Hindlimb muscle (tissue), 1 donor: ENCODE measurements at places on chromosomes 6 and 20. TPM values are rescaled to one million over a fixed set of nuclear protein-coding genes. Genes with fewer than 3 reads are reported as not detected.

DNA sequence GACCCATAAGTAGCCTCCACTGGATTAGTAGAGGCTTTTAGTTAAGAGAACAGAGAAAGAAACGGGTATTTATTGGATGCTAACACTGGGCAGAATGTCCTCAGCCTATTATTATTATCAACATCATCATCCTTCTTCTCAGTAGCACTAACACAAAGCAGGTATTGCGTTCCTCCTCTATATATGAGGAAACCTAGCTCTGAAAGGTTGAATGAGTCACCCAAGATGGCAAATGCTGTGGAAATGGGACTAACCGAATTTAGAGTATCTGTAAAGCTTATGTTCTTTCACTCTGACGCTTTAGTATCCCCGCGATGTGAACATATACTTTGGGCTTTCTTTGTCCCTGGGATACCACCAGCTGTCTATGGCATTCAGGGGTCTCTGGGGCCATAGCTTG lies 77.0 kb downstream of the ADTRP start:
- no peak for DNase-seq

- DNase-seq = no peak
These were observed 12.2 kb downstream of the TGIF2 start for GRCh38 chr20:36585410-36586125.

- no peak for DNase-seq
These were observed 22.4 kb upstream of the SERINC3 start for GRCh38 chr20:44544263-44544662.

GRCh38 chr6:2973676-2974075 lies 2.3 kb upstream of the SERPINB6 start:
- DNase-seq = no peak

DNA sequence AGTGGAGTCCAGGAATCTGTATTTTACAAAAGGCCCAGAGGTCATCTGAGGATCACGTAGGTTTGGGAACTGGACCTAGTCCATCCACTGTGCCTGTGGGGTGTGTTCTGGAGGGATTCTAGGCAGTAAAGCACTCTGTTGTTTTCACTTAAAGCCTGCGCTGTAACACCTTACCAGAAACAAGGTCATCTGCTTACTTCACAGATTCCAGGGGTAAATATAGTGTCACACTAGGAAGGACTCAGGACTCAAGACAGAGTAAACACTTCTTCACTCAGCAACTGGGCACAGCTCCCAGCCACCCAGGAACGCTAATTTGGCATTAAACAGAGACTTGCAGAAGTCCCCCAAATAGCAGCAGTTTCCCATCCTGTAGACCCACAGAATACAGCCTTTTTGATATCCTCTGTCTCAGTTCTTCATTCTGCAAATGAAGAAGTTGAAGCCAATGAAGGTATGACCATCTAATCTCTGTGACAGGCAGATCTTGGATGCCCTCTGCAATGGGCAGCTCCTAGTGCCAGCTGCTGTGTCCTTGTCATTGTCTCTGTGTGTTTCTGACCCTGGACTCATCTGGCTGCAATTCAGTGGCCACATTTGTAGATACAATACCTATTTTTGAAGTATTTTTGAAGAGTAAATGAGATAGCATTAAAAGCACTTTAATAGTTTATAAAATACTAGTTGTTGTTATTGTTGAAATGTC lies 129.1 kb downstream of the SLC24A3 start:
- no peak for DNase-seq

- no peak for DNase-seq
These were observed 313.5 kb upstream of the MANEA start for GRCh38 chr6:95263840-95264239.

DNA sequence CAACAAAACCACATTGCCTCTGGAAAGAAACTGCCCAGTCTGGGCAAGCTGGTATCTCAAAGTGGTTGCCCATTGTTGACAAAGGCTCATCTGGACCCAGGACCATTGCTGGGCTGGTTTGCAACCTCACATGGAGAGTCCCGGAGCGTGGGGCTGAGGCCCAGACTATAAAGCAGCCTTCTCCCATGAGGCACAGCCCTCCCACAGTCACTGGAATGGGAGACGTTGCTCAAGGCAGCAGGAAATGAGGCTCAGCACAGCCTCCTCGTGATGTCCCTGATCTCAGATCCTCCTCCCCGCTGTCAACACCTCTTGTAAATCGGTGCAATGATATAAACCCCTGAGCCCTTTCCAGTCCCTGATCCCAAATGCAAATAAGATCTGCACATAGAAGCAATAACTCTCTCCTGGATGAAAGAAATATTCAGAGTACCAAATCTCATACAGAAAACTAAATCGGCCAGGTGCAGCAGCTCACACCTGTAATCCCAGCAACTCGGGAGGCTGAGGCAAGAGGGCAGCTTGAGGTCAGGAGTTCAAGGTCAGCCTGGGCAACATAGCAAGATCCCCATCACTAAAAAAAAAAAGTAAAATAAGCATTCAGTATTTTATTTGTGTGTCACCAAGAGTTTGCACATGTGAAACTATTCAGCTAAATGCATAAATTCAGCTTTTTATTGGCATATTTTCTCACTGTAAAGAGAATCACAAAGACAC lies 103.0 kb upstream of the RREB1 start:
- DNase-seq = no peak

GRCh38 chr6:95186710-95187109 lies 390.6 kb upstream of the MANEA start:
- no peak for DNase-seq

GRCh38 chr6:142444881-142445301 lies 143.1 kb downstream of the ADGRG6 start:
- no peak for DNase-seq

DNA sequence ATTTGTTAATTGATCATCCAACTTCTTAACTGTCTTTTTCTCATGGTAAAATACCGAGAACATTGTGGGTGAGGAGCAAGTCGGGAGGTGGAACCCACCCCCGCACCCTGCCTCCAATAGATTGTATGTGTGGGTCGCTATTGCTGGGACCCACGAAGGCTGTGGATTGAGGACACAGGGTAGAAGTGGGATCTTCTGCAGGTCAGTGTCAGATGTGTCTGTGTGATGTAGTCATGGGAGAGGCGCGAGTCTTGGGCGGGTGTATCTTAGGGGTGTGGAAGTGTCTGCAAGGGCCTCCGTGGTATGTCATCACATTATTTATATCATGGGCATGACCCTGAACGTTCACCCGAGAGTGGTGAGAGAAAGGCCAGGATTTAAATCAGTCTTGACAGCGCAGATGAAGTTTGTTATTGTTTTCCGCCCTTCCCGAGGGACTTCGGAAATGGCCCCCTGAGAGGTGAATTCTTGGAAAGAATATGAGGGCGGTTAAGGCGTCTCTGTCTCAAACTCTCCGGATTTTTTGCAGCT lies 472 bp upstream of the PAQR8 start:
- DNase-seq = no peak

- DNase-seq = no peak
These were observed 15.6 kb upstream of the SUMO4 start for GRCh38 chr6:149384464-149384863.

DNA sequence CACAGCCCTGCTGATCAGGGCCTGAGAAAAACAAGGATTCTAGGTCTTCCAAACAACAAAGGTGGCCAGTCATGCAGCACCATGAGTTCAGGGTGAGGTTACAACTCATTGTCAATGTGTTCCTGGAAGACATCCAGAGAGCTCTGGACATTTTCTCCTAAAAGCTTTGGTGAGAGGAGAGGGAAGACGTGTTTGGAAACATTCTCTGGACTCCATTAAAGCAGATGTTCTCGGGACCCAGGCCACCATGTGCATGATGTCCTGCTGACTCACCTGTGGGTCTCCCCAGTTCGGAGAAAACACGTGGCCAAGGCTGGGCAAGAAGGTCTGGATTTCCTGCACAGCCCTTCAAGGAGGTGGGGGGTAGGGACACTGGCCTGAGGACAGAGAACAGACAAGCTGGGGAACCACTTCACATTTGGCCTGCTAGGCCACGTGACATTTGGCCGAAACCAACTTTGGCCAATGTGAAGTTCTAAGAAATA lies 61.6 kb downstream of the KCNB1 start:
- DNase-seq = no peak

DNA sequence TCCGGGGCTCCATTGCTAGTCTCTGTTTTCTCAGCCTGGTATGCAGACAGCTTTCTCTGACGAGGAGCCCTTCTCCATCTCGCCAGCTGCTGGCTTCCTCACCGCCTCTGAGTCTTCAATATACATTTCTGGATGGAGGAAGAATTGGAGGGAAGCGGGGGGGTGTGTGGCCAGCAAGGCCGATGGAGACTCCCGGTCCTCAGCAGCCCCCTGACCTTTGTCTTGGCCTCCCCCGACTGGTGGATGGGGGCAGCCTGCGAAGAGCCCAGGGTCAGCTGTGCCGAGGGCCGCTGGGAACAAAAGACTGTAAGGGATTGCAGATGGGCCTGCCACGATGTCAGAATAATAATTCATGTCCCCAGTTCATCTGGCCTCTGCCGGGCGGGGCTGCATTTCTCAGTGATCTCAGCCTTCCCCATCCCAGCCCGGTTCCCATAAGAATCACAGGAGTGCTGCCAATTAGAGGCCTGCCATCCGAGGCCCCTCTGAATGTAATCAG lies 54.3 kb upstream of the STX16 start:
- peak; percentile 87 for DNase-seq

GRCh38 chr20:3875378-3875974 lies 13.7 kb upstream of the PANK2 start:
- DNase-seq = no peak

DNA sequence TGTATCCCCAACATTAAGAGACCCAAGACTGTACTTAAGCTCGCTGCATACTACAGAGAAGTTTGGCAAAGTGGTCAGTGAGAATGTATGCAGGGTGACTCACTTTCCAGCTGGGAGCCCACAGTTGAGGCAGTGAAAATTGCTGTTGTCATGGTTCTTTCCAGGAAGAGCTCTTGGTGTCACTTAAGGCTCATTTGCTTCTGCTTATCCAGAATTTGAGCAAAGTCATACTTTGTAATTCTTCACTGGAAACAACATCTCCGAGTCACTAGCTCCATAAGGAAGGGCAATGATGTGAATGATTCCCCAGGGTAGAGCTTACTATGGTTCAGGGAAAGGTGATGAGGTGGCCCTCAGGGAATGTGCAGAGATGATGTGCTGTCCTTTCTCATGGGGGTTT lies 65.4 kb upstream of the FBXL4 start:
- no peak for DNase-seq

DNA sequence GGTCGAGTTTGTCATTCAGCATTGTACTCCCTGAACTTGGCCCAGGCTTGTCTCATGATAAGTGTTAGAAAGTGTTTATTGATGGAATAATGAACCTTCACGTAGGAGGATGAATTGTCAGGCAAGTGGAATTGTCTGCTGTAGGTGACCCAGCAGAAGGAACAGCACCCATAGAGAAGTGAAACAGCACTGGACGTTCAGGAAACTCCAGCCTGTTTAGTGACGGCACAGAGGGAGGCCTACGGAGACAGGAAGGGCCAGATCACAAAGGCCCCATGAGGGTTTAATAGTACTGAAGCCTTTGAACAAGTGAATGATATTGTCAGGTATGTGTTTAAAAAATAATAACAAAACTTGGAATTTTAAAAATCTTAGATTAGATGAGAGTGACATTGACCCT lies 2.9 kb downstream of the STX11 start:
- peak; percentile 10 for DNase-seq

DNA sequence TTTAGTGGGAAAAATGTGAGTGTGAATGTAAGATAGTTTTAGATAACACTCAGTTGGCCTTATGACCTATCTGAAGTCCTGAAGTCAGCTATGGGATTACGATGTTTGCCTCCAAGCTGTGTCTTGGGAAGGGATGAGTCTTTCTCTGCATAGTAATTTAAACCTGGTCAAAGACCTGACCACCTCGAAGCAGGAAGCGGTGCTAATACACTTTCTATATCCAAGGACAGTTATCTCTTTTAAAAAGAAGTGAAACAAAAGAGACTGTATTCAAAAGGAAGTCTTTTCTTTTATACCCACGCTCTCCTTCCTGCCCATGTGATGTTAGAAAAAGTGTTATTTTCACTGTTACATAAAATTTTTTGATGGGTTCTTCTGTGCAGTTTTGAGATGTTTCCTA lies 94.9 kb downstream of the JARID2 start:
- no peak for DNase-seq

- no peak for DNase-seq
These were observed 93.5 kb downstream of the CEBPB start for GRCh38 chr20:50283922-50284810.

DNA sequence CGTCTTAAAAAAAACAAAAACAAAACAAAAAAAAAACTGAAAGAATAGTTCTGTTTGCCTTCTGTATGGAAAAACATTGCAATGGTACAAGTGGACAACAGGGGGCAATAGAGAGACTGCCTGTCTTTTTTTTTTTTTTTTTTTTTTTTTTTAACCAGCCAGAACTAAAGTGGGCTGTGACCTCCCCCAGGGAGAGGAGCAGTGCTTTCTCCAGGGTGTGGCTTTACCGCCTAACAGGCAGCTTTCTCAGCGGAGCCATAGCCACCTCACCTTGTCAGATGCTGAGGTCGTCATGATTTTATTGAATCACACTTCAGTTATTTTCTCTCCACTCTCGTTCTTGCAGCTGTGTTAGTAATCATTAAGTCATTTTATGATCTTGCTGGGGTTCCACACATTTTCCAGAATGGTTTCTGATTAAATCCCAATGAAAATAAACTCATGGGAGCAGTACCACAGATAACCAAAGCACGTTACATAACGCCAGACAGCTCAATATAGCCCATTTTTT lies 78.4 kb downstream of the GMPR start:
- DNase-seq = peak; percentile 40

- DNase-seq = no peak
These were observed 14.3 kb upstream of the SIRT5 start for GRCh38 chr6:13559968-13560650.

GRCh38 chr6:100175814-100176310 lies 181.8 kb upstream of the MCHR2 start:
- DNase-seq = no peak

- no peak for DNase-seq
These were observed 14.5 kb downstream of the TREM1 start for GRCh38 chr6:41271901-41272395.

DNA sequence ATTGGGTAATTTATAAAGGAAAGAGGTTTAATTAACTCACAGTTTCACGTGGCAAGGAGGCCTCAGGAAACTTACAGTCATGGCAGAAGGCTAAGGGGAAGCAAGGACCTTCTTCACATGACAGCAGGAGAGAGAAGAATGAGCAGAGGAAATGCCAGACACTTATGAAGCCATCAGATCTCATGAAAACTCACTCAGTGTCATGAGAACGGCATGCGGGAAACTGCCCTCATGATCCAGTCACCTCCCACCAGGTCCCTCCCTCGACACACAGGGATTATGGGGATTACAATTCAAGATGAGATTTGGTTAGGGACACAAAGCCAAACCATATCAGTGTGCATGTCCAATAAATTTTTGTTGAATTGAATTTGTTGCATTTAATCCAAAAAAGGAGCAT lies 52.0 kb downstream of the ECT2L start:
- no peak for DNase-seq

- no peak for DNase-seq
These were observed 8.7 kb upstream of the APCDD1L start for GRCh38 chr20:58523971-58524315.

Gene SNAI1
- polyA plus RNA-seq = 11.9 TPM

Gene TCP11
- polyA plus RNA-seq = 0.34 TPM

Gene DEFB110
- polyA plus RNA-seq = not detected

Gene LRRN4
- 0.23 TPM for polyA plus RNA-seq

Gene CABLES2
- polyA plus RNA-seq = 5.5 TPM

Gene AIF1
- 24.6 TPM for polyA plus RNA-seq
